Tibial nerve (tissue), 4 donors: ENCODE measurements at places on chromosomes 7 and 10. TPM values are rescaled to one million over a fixed set of nuclear protein-coding genes. Genes with fewer than 3 reads are reported as not detected.

DNA sequence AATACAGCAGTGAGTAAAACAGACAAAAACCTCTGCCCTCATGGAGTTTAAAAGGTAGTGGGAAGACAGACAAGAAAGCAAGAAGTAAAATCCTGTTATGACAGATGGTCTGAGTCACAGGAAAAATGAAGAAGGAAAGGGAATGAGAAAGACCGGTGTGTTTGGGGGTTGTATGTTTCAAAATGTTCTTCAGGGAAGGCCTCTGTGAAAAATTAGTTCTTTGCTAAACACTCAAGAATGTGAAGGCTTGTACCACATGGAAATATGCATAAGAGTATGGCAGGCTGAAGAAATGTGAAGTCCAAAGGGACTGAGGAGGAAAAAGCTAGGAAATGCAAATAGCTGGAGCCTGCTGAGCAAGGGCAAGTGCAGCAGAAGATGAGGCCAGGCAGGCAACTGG, 315.9 kb upstream of the SEMA3A start:
- H3K27ac ChIP-seq: no peak overlapping the region
- H3K27me3 ChIP-seq: no peaks in the 10 kb centered on the region
- no peak overlapping the region for H3K4me3 ChIP-seq
- DNase-seq: no peak

GRCh38 chr10:63240807-63241206, 107.7 kb downstream of the NRBF2 start:
- no peak overlapping the region for H3K4me3 ChIP-seq
- no peak overlapping the region for H3K27ac ChIP-seq
- no peaks in the 10 kb centered on the region for H3K27me3 ChIP-seq
- H3K4me1 ChIP-seq: peaks cover 34% of the 10 kb centered on the region
- no peaks in the 10 kb centered on the region for H3K36me3 ChIP-seq

GRCh38 chr10:90993340-90993739, 72.5 kb upstream of the ANKRD1 start:
- no peak overlapping the region for H3K4me3 ChIP-seq
- H3K36me3 ChIP-seq: no peaks in the 10 kb centered on the region
- no peaks in the 10 kb centered on the region for H3K4me1 ChIP-seq
- no peak overlapping the region for H3K27ac ChIP-seq
- DNase-seq: no peak

DNA sequence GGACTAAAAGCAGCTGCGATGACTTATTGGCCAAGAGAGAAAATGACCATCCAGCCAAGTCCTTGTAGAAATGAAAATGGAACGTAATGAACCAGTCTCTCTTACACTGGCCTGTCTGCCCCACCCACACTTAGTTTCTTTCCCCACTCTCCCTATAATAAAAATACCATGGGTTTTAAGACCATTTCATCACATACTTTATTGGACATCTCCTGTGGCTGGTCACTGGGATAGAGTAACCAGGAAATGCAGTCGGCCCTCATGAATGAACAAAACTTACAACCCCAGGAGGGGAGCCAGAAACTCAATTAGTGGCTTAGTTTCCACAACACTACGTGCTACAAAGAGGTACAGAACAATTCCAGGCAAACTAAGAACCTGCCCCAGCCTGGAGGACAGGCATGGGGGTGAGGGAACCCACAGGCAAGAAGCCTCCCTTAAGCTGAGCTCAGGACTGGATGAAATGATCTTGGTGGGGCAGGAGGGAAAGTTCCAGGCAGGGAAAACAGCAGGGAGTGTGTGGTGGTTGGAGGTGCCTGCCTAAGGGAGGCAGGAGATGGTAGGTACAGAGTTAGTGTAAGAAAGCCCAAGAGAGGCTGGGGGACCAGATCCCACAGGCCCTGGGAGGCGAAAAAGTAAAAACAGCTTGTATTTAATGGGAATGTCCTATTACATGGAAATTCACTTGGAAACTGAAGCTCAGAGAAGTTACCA, 29.6 kb downstream of the MKI67 start:
- no peaks in the 10 kb centered on the region for H3K36me3 ChIP-seq
- H3K4me1 ChIP-seq: no peaks in the 10 kb centered on the region
- no peak overlapping the region for H3K27ac ChIP-seq
- H3K27me3 ChIP-seq: no peaks in the 10 kb centered on the region
- DNase-seq: no peak
- no peak overlapping the region for H3K4me3 ChIP-seq

- no peak overlapping the region for H3K4me3 ChIP-seq
- H3K4me1 ChIP-seq: no peaks in the 10 kb centered on the region
- H3K27me3 ChIP-seq: no peaks in the 10 kb centered on the region
Observed at GRCh38 chr10:106078895-106079576, 1085.5 kb downstream of the SORCS1 start.

KEL gene
- 0.87 TPM for total RNA-seq
